ENCODE measurements at places on chromosomes 6 and 20.

GRCh38 chr6:106866875-106867658 is 107.5 kb downstream of the CD24 start:
- DNase-seq = no peak

DNA sequence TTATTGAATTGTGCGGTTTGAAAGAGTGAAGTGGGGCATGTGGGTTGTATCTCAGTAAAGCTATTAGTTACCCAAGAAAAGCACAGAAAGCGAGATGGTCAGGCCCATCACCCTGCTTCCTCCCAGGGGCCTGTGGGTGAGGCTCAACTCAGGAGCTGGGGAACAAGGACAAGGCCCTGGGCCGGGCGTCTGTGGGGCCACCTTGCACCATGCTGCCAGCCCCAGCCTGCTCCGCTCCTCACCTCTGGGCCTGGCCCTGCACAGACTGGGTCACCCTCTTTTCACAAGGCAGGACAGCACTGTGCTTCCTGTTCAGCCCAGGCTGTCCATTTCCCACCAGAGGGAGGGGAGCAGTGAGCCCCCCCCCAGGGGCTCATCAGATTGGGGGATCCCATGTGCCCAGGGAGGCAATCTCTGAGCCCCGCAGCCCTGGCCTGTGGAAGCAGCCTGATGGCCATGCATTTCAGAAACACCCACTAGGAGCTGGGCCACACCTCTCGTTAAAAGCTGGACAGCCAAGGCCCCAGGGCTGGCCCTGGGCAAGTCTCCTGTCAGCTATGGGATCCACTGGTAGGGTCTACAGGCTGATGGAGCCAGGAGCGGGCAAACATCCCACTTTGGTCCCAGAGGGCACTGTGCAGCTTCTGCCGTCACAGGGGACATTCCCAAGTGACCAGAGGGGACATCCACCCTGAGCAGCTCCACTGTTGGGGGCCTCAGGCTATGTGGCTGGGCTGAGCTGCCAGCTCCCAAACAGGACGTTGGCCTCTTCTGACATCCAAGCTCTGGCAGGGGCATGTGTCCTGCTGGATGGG is 55.9 kb downstream of the YTHDF1 start:
- DNase-seq = no peak

DNA sequence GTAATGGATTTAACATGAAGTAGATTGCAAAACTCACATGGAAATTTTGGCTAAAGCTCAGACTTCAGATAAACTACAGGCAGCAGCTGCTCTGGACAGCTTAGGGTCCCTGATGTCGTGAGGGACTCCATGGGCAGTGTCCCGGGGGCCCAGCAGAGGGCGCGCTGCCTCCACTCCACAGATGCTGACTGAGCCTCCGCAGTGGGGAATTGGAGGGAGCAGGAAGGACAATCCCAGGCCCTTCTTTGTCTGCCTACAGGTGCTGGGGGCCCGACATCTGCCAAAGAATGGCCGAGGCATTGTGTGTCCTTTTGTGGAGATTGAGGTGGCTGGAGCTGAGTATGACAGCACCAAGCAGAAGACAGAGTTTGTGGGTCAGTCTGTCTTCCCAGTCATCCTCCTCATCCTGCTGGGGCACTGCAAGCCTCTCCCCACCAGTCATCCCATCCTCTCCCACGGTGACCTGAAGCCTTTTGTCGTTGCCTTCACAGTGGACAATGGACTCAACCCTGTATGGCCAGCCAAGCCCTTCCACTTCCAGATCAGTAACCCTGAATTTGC is 35.9 kb downstream of the PLCG1 start:
- peak; percentile 73 for DNase-seq

- no peak for DNase-seq
Measured at GRCh38 chr6:151101816-151102694, 137.7 kb upstream of the AKAP12 start.

DNA sequence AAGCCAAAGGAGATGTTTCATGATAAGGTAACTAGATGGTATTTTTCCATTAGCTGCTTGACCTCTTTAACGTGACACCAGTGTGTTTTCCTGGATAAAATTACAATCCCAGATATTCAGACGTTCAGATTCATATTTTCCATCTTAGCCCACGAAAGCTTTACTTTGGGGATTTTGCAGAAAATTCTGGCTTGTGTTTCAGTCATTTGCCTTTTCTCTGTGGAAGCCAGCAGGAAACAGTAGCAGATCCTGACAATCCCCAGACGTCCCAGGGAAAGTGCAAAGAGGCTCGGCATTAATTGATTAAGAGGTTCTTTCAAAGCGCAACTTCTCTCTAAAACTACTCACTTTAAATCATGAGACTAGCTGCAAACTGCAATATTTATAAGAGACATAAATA is 243.6 kb downstream of the UST start:
- no peak for DNase-seq

- DNase-seq = no peak
Measured at GRCh38 chr6:2760882-2761842, 4.0 kb upstream of the WRNIP1 start.

DNA sequence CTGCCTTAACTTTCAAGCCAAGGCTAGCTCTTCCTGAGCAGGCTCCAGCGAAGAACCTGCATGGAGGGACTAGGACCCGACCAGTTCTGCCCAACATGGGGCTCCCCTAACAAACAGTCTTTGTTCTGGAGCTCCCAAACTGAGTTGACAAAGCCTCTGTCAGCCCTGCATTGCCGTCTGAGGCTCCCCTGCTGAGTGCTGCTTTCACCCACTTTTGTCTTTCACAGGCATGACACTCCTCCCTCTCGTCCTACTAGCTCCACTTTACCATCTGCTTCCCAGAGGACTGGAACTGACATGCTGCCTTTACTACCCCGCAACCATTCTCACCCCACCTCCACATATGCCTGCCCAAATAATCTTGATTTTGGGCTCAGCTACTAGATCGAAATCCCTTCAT is 45.1 kb upstream of the B4GALT5 start:
- DNase-seq = no peak

Data from stimulated activated CD4-positive, alpha-beta T cell treated with anti-CD3 and anti-CD28 coated beads, Interleukin-4, amount 100 ng/mL, for 1 hour (primary cell).